ENCODE measurements at places on chromosomes 5 and 9. TPM values are rescaled to one million over a fixed set of nuclear protein-coding genes. Genes with fewer than 3 reads are reported as not detected.

- no peak overlapping the region for H3K4me3 ChIP-seq
- no peaks in the 10 kb centered on the region for H3K36me3 ChIP-seq
- no peak for DNase-seq
- no peaks in the 10 kb centered on the region for H3K4me1 ChIP-seq
- peaks cover 8% of the 10 kb centered on the region for H3K27me3 ChIP-seq
- no peak overlapping the region for H3K27ac ChIP-seq
These were observed 168.4 kb upstream of the KIF2A start for GRCh38 chr5:62137628-62138027.

- H3K36me3 ChIP-seq: no peaks in the 10 kb centered on the region
- no peak overlapping the region for H3K27ac ChIP-seq
- H3K4me3 ChIP-seq: no peak overlapping the region
- no peaks in the 10 kb centered on the region for H3K27me3 ChIP-seq
These were observed 85.9 kb upstream of the HTR4 start for GRCh38 chr5:148740079-148740858.

DNA sequence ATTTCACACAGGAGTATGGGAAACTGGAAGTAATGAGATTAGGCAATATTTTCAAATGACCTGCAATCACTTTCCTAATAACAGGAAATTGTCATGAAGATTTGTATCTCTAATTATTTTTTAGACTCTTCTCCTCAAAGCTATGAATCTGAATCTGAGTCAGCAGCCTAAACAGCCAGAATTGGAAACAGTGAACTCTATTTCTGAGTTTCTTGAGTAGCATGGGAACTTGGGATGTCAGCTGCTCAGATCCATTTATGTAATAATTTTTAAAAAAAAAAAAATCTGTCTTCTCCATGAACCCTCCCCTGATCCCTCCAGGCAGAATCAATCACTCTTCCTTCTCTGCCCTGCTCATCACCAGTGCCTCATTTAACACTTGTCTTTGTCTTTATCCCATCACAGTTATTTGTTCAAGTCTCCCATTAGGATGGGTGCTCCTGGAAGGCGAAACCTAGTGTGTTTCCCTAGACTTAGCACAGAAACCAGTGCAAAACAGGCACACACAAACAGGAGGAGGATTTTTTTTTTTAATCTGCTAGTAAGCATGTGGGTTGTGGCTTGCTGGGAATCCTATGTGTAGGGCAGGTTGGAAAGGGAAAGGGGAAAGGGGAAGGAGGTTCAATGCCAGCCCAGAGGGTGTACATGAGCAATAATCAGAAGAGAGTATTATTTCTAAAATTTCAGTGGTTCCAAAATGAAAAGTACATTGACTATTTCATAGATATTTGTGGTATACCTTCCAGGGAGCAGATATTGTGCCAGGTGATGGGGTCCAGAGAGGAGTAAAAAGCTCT, 186.8 kb downstream of the TTLL11 start:
- H3K36me3 ChIP-seq: no peaks in the 10 kb centered on the region
- H3K27me3 ChIP-seq: no peaks in the 10 kb centered on the region
- no peak overlapping the region for H3K27ac ChIP-seq
- no peaks in the 10 kb centered on the region for H3K4me1 ChIP-seq

The CARTPT gene
- total RNA-seq: not detected

The OR1L6 gene
- not detected for total RNA-seq

GRCh38 chr9:19371942-19372341, 8.1 kb downstream of the RPS6 start:
- no peak overlapping the region for H3K27ac ChIP-seq
- no peak overlapping the region for H3K4me3 ChIP-seq
- H3K4me1 ChIP-seq: no peaks in the 10 kb centered on the region
- peaks cover 18% of the 10 kb centered on the region for H3K36me3 ChIP-seq
- DNase-seq: no peak

The SLC23A1 gene
- total RNA-seq: not detected

GRCh38 chr5:142798099-142798770, 28.1 kb downstream of the ARHGAP26 start:
- H3K27ac ChIP-seq: peak overlapping the region; percentile 43
- H3K36me3 ChIP-seq: no peaks in the 10 kb centered on the region
- peaks cover 18% of the 10 kb centered on the region for H3K4me1 ChIP-seq

The ADAMTSL2 gene
- total RNA-seq: 1.6 TPM

DNA sequence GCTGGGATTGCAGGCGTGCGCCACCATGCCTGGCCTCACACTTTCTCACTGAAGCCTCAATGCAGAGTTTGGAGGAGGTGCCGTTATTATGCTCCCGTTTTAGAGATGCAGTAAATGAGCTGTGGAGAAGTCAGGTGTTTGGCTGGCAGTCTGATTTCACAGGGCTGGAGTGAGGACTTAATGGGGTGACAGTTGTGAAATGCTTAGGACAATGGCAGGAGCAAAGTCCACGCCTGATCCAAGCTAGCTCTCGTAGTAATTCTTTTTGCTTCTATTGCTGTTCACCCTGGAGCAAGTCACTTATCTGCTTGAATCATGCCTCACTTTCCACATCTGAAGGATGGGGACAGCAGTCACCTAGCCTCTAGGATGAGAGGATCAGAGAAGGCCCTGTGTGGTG, 21.8 kb downstream of the UNC5A start:
- H3K27me3 ChIP-seq: peaks cover 49% of the 10 kb centered on the region
- no peak for DNase-seq
- H3K27ac ChIP-seq: no peak overlapping the region
- no peaks in the 10 kb centered on the region for H3K4me1 ChIP-seq

The C9orf57 gene
- not detected for total RNA-seq

The PCDHB14 gene
- total RNA-seq: 2.7 TPM

DNA sequence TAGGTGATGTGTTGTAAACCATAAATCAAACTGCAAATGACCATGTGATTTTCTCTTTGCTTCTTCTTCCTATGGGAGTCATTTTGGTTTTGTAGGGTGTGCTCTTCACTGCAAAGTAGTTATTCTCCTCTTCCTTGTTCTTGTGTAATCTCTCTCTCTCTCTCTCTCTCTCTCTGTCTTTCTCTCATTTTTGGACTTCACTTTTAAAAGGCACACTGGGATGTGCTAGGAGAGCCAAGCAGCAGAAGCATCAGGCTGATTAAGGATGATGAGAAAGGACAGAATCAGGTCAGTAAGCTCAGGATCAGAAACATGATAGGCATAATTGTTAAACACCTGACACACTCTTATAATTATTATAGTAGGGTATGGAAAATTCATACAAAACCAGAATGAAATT, 505.3 kb upstream of the ZNF608 start:
- H3K27me3 ChIP-seq: no peaks in the 10 kb centered on the region
- no peaks in the 10 kb centered on the region for H3K4me1 ChIP-seq
- no peak for DNase-seq
- H3K36me3 ChIP-seq: no peaks in the 10 kb centered on the region
- no peak overlapping the region for H3K4me3 ChIP-seq
- H3K27ac ChIP-seq: no peak overlapping the region

DNA sequence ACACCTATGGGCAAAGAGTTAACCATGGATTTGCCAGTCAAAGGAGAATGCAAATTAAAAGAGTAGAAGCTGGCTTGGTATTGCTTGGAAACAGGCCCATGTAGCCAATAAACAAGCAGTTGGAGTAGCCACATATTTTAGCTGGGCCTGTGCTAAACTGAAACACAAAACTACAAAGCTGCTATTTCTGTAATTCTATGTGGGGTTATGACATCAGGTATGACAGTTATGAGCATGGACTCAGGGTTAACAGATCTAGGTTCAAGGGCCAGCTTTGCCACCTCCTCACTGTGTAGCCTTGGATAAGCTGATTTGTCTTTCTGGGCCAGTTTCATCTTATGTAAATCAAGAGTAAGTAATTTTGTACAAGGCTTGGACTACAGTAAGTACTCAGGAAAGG, 142.7 kb downstream of the PIP5K1B start:
- no peaks in the 10 kb centered on the region for H3K4me1 ChIP-seq
- H3K27me3 ChIP-seq: no peaks in the 10 kb centered on the region
- no peak overlapping the region for H3K4me3 ChIP-seq
- no peak overlapping the region for H3K27ac ChIP-seq

The ERMP1 gene
- 25.7 TPM for total RNA-seq

The SLC34A1 gene
- 0.47 TPM for total RNA-seq

The ADAM19 gene
- 2.5 TPM for total RNA-seq

DNA sequence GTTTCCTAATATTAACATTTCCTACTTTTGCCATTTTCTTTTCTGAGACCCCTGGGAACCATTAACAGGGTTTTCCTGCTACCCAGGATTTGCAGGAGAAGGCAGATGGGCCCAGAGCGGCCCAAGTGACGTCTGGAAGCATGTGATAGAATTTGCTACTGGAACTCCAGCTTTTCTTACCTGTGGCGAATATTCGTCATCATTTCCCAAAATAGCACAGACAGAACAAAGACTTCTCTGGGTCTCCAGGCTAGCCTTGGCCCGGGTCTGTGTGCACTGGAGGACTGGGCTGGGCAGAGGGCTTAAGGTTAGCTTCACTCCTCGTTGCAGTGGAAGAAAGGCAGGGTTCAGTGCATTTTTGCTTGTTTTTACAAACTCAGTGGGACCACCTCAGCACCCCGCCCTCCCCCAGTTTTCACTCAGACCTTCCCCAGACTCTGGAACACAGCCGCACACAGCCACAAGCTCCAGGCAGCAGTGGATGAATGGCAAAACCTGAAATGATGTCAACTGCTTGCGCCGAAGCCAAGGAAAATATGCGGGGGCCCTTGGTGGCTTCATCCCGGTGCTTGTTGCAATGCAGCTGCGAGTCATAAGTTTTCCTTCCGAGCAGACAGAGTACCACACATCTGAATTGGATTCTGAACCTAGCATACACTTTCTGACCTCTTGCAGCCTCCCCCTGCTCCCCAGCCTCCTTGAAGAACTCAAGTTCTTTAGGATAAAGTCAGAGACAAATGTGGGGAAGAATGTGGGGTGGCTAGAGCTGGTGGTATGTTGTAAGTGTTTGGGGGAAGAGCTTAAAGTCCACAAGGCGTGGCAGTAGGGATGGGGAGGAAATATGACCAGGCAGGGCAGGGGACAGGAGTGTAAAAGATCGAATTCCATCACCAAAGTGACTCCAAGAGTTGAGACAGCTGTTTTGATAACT, 586.0 kb downstream of the CCDC171 start:
- H3K27me3 ChIP-seq: no peaks in the 10 kb centered on the region
- peaks cover 9% of the 10 kb centered on the region for H3K4me1 ChIP-seq
- H3K27ac ChIP-seq: no peak overlapping the region
- DNase-seq: no peak
- no peaks in the 10 kb centered on the region for H3K36me3 ChIP-seq
- no peak overlapping the region for H3K4me3 ChIP-seq

- peak overlapping the region; percentile 3 for H3K27ac ChIP-seq
- peaks cover 4% of the 10 kb centered on the region for H3K4me1 ChIP-seq
- no peaks in the 10 kb centered on the region for H3K27me3 ChIP-seq
These were observed 71.5 kb upstream of the ANXA1 start for GRCh38 chr9:73080110-73080694.

- DNase-seq: no peak
- H3K27ac ChIP-seq: no peak overlapping the region
- no peaks in the 10 kb centered on the region for H3K27me3 ChIP-seq
- no peaks in the 10 kb centered on the region for H3K36me3 ChIP-seq
These were observed 54.2 kb downstream of the SSBP2 start for GRCh38 chr5:81696418-81697397.

The KCNMB1 gene
- total RNA-seq: 3.7 TPM

DNA sequence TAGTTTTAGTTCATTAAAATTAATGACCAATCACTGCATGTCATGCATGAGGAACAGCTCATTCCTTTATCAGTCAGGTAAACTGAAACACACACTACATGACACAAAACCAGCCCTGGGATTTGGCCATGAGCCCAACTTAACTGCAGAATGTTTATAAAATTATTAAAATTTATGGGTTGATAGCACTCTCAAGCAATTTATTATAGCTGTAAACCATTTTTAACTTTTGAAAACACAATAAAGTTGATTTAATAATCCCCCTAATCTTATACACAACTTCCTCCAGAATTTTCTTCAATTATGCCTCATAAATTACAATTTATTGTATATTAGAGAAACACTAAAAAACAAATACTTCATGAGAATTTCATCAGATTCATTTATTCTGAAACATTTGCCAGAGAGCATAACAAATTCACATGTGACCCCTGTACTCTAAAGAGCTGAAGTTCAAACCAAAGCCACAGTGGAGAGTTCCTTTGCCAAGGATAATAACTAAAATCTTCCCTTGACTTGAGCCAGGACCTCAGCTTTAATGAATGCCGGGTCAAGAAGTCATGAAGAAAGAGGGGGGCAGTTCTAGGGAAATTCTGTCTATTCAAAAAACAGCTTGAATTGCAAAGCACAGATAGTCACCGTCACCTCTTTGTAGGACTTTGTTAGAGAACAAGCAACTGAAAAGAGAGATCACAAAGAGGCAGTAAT, 763.7 kb upstream of the GRAMD2B start:
- H3K36me3 ChIP-seq: no peaks in the 10 kb centered on the region
- H3K27ac ChIP-seq: no peak overlapping the region
- H3K4me1 ChIP-seq: no peaks in the 10 kb centered on the region

GRCh38 chr5:133370036-133370831, 242.1 kb downstream of the FSTL4 start:
- no peaks in the 10 kb centered on the region for H3K36me3 ChIP-seq
- peaks cover 4% of the 10 kb centered on the region for H3K27me3 ChIP-seq
- no peak for DNase-seq
- no peak overlapping the region for H3K4me3 ChIP-seq
- no peak overlapping the region for H3K27ac ChIP-seq

- no peak overlapping the region for H3K27ac ChIP-seq
- DNase-seq: no peak
- H3K4me3 ChIP-seq: no peak overlapping the region
- no peaks in the 10 kb centered on the region for H3K27me3 ChIP-seq
- H3K36me3 ChIP-seq: no peaks in the 10 kb centered on the region
These were observed 303.1 kb upstream of the CDH6 start for GRCh38 chr5:30890377-30890776.

GRCh38 chr9:93189369-93190132, 5.6 kb downstream of the WNK2 start:
- H3K4me3 ChIP-seq: no peak overlapping the region
- peak overlapping the region; percentile 14 for H3K27ac ChIP-seq
- peaks cover 43% of the 10 kb centered on the region for H3K4me1 ChIP-seq

The RABL6 gene
- total RNA-seq: 70.7 TPM

DNA sequence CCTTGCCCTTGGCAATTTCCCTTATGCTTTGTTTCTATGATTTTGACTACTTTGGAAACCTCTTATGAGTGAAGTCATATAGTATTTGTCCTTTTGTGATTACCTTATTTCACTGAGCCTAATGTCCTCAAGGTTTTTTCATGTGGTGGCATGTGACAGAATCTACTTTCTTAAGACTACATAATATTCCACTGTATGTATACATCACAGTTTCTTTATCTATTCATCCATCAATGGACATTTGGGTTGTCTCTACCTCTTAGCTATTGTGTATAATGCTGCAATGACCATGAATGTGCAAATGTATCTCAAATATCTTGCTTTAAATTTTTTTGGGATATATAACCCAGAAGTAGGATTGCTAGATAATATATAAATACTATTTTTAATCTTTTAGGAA, 96.4 kb upstream of the ALDH1A1 start:
- no peaks in the 10 kb centered on the region for H3K36me3 ChIP-seq
- no peaks in the 10 kb centered on the region for H3K27me3 ChIP-seq
- DNase-seq: no peak
- H3K4me1 ChIP-seq: no peaks in the 10 kb centered on the region

The GRIA1 gene
- 0.19 TPM for total RNA-seq
